Activated T-cell treated with anti-CD3 and anti-CD28 coated beads for 4 hours (primary cell): ENCODE measurements at places on chromosomes 7 and 10.

DNA sequence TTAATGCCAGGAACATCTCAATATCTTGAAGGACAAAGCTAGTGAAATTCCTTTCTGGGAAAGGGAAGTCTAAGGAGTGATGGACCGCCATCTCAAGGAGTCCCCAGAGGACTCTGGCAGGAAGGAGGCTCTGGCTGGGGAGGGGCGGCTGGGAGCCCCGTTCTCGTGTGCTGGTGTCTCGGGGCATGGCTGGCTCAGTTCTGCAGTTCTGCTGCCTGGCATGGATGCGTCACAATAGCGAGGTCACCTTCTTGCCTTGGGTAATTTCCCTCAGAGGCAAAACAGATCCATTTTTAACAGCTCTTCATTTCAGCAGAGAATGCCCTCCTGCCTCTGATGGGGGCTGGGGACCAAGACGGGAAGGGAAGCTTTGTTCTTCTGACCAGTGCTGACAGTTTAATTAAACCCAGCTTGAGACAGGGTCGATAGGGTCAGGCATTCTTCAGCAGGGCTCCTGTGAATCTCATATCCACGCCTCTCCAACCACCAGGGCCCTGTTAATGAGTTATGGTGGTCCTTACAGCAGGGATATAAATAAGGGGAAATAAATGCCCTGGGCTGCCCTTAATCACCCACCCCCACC is 35.7 kb downstream of the SLIT1 start:
- no peak for DNase-seq

DNA sequence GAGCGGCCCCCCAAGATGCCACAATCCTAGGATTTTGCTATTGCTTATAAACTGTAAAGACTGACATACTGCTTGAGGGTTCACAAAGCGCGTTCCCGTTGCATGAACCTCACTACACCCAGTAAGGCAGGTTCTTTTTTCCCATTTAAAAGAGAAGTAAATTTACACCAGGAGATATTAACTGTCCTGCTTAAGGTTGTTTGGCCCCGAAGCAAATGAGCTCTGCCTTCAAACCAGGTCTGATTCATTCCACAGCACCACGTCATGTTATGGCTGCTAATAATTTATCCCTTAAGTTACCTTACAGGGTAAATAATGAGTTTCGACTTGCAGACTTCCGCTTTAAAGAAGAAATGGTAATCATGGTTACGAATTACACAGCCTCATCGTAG is 559 bp upstream of the FKBP14 start:
- peak; percentile 13 for DNase-seq

- no peak for DNase-seq
Measured at GRCh38 chr10:124320778-124321432, 97.8 kb downstream of the OAT start.

GRCh38 chr10:56881218-56881617 is 520.2 kb upstream of the ZWINT start:
- no peak for DNase-seq

DNA sequence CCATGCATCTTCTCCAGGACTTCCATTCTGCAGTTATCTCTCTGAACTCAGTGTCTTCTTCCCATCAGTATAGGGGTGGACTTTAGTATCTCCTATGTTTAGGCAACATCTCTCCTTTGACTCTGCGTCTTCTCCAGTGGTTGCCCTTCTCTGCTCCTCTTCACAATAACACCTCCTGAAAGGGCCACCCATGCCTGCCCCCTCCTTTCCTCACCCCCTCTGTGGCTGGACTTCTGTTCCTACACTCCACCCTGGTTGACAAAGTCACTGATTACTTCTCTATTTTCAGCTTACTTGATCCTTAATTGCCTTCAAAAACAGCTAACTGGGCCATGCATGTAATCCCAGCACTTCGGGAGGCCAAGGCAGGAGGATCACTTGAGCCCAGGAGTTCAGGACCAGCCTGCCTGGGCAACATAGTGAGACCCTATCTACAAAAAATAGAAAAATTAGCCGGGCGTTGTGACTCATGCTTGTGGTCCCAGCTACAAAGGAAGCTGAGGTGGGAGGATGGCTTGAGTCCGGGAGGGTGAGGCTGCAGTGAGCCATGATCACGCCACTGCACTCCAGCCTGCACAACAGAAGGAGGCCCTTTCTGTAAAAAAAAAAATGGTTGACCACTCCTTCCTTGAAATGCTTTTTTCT is 13.7 kb downstream of the SRGN start:
- no peak for DNase-seq

DNA sequence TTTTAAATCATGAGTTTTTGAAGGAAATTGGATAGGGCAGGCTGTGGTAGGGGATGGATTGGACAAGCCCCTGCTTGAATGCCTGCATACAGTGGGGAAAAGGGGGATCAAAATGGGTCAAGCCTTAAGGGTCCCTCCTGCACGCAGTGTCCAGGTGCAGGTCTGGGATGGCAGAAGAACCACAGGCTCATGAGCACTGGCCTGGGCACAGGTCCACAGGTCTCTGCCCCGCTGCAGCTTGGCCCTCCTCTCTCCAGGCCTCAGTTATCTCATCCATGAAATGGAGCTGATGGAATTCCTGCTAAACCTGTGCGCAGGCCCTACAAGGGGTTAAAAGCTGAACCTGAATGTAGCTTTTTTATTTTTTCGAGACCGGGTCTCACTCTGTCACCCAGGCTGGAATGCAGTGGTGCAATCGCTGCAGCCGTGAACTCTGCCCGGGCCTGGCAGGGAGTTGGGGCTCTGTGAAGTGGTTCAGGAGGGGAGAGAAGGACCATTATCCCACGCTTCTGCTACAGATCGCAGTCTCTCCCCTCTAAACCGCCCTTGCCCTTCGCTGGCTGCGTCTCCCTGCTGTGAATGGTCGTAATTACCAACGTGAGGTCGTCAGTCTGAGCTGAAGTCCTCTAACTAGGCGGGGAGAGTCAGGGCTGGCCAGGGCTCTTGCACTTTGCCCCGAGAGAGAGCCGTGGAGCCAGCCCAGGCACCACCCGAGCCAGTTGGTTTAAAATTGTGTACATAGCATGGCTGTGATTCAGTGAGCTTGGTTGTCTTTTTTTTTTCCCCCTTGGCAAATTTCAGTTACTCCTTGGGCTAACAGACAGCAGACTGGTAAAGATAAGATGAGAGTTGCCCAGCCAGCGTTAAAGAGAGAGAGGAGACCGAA is 77.5 kb upstream of the GTF2I start:
- DNase-seq, result no peak
